ENCODE measurements at places on chromosomes 13 and 19. TPM values are rescaled to one million over a fixed set of nuclear protein-coding genes. Genes with fewer than 3 reads are reported as not detected.

DNA sequence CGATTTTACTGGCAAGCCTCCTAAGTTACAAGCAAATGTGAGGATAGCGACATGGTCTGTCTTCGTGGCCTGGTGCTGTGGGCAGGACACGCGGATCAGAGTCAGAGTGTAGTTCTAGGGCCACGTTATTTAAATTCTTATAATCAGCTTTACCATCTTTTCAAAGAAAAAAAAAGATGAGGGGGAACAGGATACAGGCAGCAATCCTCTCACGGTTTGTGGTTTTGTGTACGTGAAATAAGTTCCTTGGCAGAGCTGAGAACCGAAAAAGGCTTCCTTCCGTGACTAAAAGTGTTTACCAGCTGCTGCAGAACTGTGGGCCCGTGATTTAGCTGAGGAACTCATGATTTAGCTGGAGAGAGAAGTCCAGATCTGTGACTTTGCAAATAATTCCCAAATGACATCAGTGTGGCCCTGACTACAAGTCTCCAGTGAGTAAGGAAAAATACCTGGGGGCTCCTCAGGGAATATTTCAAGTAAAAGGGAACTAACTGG is 27.2 kb downstream of the RCBTB2 start:
- DNase-seq = no peak

- DNase-seq = no peak
Measured at GRCh38 chr19:18996796-18997394, 36.4 kb downstream of the SUGP2 start.

DNA sequence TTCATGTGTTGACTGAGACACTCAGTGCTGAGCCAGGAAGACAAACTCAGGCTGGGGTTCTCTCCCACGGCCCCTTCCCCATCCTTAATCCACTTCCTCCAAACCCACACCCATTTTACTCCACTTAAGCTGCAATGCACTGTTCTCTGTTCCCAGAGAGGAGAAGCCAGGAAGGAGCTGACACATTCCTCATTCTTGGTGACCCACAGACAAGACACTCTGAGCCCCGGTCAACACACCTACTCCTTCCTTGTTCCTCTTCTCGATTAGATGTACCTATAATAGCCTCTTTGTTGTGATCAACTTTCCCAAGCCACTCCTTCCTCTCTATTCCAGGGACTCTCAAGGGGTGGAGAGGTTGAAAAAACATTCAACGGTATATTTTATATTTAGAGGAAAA is 47.1 kb downstream of the INSR start:
- DNase-seq = no peak

GRCh38 chr19:18764591-18765051 is 26.5 kb downstream of the COMP start:
- DNase-seq = no peak

DNA sequence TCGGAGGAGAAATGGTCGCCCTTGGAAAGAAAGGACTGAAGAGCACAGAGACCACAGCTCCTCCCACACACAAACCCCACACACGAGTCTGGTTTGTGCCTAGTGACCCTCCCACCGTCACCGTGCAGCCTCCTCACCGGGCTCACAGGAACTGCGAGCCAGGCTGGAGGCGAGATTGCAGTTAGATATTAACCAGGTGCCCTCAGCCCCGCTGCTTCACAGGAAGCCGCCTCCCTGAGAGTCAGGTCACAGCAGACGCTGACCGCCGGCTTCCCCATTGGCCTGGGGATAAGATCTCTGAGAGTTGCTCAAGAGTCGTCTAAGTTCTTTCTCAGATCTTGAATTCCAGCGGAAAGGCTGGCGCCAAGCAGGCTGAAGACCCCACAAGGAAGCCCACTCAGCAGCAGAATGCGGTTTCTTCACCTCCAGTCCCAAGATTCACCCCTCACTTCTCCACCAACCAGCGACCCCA is 870 bp downstream of the ZNF44 start:
- DNase-seq = peak; percentile 49

DNA sequence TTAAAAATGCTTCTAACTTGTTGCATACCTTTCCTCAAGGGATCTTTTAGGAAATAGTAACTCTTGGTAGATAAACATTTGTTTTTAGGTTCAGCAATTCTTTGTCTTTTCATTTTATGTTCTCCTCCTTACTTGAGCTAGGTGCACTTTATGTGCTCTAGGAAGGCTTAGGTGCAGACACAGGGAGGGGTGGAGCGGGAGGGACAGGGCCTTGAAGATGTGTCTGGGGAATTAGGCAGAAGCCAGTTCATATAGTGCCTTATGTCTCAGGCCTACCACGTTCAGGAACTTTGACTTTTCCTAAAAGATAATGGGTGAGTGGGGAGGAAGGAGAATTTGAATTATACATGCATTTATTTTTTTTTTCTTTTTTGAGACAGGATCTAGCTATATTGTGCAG is 37.7 kb downstream of the IRS2 start:
- DNase-seq = no peak

DNA sequence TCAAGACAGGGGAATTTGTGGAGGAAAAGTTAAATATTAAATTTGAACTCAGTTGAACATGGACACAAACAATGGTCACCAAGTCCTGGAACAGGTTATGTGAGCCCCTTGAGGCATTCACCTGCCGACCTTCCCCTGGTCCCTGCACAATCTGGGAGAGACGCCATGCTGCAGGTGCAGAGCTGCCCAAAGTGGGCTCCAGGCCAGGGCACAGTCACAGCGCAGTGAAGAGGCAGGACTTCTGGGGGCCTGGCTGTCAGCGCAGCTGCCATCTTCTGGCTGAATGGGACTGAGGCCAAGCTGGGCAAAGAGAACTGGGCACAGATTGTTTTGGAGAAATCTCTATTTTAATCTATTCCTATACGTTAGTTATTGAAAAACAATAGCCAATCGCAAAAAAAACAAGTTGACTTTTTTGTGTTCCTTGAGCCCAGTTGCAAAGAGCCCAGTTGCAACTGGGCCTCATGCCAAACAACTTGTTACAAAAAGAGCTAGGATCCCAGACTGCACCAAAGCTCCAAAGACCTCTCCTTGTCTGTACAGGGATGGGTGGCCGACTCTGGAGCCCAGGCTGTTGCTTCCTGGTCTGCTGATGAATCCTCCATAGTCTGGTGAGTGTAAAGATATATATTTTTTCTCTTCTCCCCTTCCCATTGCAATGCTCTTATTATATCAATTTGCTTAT is 1.2 kb upstream of the ZNF626 start:
- no peak for DNase-seq

- DNase-seq = no peak
Measured at GRCh38 chr19:58518256-58519086, 1.1 kb downstream of the ZBTB45 start.

DNA sequence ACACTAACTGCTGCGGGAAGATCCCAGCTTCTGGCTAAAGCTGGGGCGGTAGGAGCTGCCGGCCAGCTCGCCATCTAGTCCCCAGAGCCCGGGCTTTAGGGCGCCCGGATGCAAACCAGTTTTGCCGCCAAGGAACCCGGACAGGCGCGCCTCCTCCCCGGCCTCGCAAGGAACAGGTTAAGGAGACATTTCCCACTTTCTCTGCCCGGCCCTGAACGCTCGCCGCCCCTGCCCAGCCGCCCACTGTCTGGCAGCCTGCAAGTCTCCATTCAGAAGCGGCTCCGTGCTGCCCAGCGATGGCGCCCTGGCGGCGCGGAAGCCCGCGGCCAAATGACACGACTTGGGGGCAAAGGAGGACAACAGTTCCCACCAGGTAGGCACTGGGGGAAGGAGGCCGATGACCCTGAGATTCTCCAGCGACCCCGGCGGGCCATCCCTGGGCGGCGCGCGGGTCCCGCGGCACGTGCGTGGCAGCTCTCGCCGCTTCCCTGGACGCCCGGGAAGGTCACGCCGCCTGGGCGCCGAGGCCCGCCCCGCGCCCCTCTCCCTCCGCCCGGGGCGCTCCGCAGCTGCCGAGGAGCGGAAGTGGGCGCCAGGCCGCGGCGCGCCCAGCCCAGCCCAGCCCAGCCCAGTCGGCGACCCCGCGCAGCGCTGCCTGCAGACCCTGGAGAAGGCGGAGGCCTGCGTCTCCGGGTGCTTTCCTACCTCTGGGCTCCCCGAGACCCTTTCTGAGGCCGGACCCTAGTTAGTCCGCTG is 42.2 kb upstream of the HNRNPA1L2 start:
- no peak for DNase-seq

DNA sequence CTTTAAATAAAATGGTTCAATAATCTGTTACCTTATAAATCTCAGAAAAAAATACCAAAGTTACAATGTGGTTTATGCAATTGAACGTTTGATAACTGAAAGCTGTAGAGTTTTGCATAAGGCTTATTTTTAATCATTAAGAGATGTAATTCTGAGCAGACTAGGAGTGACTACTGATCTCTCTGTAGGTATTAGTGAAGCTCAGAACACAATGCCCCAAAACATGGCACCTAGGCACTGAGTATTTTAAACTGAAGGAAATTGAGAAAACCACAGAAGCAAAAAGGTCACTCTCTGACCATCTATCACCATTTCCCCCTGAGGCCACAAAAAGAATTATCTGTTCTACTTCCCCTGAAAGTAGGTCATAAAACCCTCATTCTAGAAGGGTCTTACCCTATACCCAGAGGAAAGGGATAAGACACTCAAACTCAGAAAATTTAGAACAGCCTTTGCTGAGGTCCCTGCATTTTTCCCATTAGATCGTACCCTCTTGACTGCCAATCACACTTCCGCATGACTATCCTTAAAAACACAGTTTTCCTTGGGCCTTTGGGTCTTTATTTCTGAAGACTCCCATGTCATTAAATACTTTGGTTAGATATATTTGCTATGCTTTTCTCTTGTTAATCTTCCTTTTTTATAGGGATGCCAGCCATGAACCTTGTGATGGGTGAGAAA is 158.1 kb downstream of the PCDH9 start:
- no peak for DNase-seq

DNA sequence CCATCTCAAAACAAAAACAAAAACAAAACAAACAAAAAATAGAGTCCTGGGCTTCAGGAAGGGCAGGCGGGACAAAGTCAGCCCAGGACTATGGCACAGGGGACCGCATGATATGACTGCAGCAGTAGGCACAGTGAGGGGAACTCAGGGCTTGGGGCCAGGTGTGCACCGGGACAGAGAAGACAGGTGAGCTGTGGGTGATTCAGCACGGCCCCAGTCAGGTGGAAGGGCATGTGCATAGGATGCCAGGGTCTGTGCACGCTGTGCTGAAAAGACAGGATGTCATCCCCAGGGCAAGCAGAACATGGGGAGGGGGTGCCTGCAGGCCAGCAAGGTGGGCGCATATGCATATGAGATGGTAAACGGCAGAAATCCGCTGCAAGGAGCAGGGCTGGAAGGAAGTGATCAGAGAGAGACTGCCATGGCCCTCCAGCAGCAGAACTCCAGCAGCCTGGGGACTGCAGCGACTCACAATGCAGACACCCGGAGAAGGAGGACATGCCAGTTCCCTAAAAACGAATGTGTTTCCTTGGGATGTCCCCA is 15.0 kb downstream of the EPS15L1 start:
- DNase-seq = no peak

DNA sequence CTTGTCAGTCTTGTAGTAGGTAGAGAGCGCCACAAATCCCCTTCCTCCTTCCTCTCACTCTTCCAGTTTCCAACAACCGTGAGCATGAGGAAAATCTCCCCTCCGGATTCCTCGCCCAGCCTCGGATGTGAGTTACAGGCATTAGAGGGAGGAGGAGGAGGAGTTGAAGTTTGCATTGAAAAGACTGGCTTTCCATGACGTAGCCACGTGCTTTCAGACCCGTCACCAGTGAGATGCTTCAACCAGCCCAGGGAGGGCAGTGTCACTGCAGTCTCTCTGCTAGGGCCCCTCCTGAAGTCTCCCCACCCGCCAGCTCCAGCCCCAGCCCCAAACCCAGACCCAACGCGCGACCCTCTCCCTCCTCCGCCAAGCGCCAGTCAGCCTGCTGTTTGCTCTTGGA is 442 bp upstream of the FGF14 start:
- no peak for DNase-seq

DNA sequence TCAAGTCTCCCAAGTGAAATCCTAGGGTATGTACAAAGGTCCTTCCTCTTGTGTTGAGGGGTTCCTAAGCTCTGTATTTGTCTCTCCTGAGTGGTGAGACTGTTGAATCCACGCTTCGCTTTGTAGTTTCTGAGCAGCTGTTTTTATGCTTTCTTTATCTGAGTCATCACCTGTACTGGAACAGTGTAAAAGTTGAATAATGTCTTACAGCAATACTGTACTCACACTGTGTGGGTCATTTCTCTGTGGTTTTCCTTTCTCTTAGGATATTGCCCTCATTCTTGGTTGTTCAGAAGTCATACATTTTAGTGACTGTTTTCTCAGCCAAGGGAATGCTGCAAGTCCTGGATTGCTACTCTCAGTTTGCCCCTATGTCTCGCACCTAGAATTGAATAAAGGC is 1596.6 kb downstream of the SLITRK5 start:
- no peak for DNase-seq

DNA sequence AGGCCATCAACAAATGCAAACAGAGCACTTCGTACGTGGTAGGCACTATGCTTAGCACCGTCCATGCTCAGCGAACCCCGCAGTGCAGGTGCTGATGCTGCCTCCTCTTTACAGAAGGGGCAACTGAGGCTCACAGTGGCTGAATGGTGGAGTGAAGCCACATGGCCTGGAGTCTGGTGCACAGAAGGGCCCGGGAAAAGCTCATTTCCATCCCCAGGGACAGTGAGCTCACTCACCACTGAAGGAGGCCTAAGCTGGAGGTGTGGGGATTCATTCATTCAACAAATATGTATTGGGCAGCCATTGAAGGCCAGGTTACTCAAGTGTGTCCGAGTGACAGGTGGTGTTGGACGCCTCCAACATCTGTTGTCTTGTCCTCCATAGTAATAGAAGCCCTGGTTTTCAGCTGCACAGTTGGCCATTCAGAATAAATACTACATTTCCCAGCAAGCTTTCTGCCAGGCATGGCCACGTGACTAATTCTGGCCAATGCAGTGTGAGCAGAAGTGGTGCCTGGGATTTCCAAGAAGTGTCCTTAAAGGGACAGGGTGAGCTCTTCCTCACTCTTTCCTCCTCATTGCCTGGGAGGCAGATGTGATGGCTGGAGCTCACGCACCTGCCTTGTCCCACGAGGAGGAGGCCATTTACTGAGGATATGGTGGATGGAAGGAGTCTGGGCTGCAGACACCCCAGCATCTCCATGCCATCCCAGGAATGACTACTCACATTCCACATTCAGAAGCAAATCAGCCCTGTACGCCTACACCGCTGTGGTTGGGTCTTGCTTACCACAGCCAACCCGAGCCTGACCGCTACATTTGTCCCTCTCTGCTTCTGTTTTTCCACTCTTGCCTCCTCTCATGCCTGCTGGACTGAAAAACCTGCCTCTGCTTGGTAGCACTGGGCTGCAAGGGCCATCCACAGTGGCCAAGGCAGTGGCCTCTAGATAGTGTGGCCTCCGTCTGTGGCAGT is 2.3 kb upstream of the ZNRF4 start:
- DNase-seq = no peak

DNA sequence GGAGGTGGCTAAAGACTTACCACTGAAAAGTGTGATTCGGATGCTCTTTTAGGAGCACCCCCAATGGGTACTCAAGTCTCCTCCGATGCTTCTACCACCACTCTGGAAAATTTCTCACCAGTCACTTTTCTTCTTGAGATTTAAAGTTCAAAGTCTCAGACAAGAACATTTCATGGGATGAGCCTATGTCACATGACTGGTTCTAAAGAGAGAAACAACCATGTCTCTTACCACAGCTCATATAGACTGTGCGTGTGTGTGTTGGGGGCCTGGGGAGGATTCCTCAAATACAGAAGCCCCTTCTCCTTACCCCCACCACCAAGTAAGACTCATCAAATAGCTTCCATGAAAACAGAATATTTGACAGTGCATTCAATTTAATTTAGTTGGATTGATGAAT is 181.7 kb upstream of the MIR17HG start:
- no peak for DNase-seq

CERS1 gene
- polyA plus RNA-seq = 4.5 TPM

COQ8B gene
- polyA plus RNA-seq = 38.9 TPM

SIGLEC14 gene
- polyA plus RNA-seq = 0.60 TPM

KASH5 gene
- 0.45 TPM for polyA plus RNA-seq

BRME1 gene
- polyA plus RNA-seq = 7.3 TPM

Data from renal cortex interstitium (tissue), 15 donors.